Liver (tissue), 10 donors: ENCODE measurements at places on chromosomes 2 and 18. TPM values are rescaled to one million over a fixed set of nuclear protein-coding genes. Genes with fewer than 3 reads are reported as not detected.

GRCh38 chr2:81481994-81482368 is 1177.4 kb upstream of the LRRTM1 start:
- no peaks in the 10 kb centered on the region for H3K27me3 ChIP-seq
- no peak overlapping the region for H3K27ac ChIP-seq
- H3K4me1 ChIP-seq: no peaks in the 10 kb centered on the region
- no peaks in the 10 kb centered on the region for H3K36me3 ChIP-seq
- H3K4me3 ChIP-seq: no peak overlapping the region
- no peak for DNase-seq

DNA sequence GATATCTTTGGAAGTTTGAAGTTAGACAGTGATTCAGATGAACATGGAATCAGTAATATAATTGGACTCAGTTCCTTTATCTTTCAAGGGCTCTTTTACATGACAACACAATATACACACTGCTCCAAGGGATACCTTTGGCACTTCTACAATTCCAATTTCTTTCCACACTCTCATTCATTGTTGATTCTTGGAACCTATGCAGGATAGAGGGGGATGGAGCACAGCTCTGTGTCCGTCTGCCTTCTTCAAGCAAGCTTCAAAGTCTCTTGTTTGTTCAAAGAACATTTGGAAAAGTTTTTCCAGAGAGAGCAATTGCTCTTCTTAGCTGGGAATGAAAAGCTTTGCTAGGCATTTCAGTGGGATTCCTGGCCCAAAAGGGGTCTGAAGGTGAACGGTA is 276.2 kb upstream of the ZEB2 start:
- H3K27ac ChIP-seq: no peak overlapping the region
- no peak for DNase-seq
- H3K36me3 ChIP-seq: no peaks in the 10 kb centered on the region
- no peak overlapping the region for H3K4me3 ChIP-seq
- no peaks in the 10 kb centered on the region for H3K27me3 ChIP-seq

DNA sequence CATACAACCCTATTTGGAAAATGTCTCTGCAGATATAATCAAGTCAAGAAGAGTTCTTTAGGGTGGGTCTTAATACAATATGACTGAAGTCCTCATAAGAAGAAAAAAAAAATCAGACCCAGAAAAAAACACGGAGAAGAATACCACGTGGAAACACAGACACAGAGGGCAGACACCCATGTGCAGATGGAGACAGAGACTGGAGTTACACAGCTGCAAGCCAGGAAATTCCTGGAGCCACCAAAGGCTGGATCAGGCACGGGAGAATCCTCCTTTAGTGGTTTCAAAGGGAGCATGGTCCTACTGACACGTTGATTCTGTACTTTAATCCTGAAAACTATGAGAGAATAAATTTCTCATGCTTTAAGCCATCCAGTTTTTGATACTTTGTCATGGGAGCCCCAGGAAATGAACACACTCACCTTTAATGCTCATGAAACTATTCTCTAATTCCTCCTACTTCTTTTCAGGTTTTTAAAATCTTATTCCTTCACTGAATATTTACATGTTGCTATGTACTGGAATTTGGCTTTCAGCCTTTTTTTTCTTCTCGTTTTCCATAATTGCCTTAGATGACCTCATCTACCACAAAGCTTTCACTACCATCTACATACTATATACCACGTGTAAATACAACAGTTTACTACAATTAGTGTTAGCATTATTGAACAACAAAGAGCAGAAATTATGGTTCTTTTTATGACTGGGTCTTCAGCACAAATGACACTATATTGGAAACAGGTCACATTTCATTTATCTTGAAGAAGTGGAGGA is 529.1 kb downstream of the IRS1 start:
- H3K36me3 ChIP-seq: no peaks in the 10 kb centered on the region
- no peak overlapping the region for H3K4me3 ChIP-seq
- DNase-seq: no peak
- H3K4me1 ChIP-seq: no peaks in the 10 kb centered on the region

GRCh38 chr2:100757621-100758394 is 62.1 kb upstream of the NPAS2 start:
- no peaks in the 10 kb centered on the region for H3K4me1 ChIP-seq
- no peak for DNase-seq
- no peaks in the 10 kb centered on the region for H3K36me3 ChIP-seq
- no peaks in the 10 kb centered on the region for H3K27me3 ChIP-seq

DNA sequence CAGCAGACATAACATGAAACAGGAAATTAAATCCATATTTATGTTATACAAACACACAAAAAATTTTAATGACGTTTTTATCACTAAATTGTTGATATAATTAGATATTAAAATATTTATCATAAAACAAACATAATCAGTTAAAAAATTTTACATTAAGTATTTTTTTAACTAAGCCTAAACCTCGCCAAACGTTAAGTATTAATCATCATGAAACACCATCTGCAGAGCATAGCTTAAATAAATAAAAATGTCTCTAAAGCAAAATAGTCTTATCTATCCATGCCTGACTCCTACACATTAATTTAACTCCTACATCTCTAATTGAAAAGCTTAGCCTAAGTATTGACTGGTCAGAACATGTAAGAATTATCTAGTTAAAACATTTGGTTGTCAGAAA is 271.6 kb upstream of the RND3 start:
- no peak overlapping the region for H3K4me3 ChIP-seq
- H3K27ac ChIP-seq: no peak overlapping the region
- H3K4me1 ChIP-seq: no peaks in the 10 kb centered on the region
- DNase-seq: no peak
- no peaks in the 10 kb centered on the region for H3K36me3 ChIP-seq
- H3K27me3 ChIP-seq: no peaks in the 10 kb centered on the region

DNA sequence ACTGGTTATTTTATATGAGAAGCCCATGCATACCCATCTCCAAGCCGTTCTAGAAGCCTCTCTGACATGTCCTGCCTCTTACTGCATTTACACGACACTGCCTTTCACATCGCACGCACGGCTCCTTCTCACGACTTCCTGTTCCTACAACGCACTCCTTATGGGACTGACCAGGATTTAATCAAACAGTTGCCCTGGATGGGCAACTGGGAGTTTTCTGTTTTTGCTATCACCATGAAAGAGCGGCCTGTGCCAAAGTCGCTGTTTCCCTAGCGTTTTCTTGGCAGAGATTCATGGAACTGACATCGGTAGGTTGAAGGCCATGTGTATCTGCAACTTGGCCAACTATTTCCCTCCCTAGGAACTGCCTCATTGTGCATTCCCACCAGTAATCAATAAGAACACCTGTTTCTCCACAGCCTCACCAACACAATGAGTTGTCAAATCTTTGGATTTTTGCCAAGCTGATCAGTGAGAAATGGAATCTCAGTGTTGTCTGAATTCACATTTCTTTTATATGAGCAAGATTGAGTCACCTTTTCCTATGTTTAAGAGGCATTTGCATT is 97.2 kb upstream of the OTOS start:
- no peaks in the 10 kb centered on the region for H3K4me1 ChIP-seq
- no peaks in the 10 kb centered on the region for H3K27me3 ChIP-seq
- H3K4me3 ChIP-seq: no peak overlapping the region
- DNase-seq: no peak
- peak overlapping the region; percentile 78 for H3K27ac ChIP-seq

DNA sequence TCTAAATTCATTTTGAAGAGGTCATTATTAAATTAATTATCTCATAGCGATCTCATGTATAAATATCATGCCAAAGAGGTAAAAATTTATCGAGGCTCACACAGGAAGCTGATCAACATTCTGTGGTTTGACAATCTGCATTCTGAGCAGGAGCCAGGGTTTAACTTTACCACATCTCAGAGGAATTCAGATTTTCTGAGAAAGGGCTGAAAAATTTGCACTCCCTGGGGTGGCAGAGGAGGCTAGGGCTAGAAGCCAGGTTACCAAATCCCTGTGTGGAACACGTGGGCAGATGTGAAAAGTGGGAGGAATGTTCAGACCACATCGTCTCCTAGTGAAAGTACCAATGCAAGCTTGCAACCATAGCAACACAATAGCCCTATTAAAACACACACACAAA is 63.5 kb upstream of the CTLA4 start:
- H3K4me3 ChIP-seq: no peak overlapping the region
- H3K27me3 ChIP-seq: no peaks in the 10 kb centered on the region
- no peaks in the 10 kb centered on the region for H3K36me3 ChIP-seq
- H3K27ac ChIP-seq: no peak overlapping the region
- no peaks in the 10 kb centered on the region for H3K4me1 ChIP-seq

GRCh38 chr2:60840880-60841279 is 40.5 kb upstream of the REL start:
- no peaks in the 10 kb centered on the region for H3K36me3 ChIP-seq
- H3K4me1 ChIP-seq: no peaks in the 10 kb centered on the region
- DNase-seq: no peak
- no peak overlapping the region for H3K4me3 ChIP-seq

- H3K27me3 ChIP-seq: no peaks in the 10 kb centered on the region
- no peak overlapping the region for H3K27ac ChIP-seq
Observed at GRCh38 chr18:3798032-3798431, 348.1 kb downstream of the TGIF1 start.

DNA sequence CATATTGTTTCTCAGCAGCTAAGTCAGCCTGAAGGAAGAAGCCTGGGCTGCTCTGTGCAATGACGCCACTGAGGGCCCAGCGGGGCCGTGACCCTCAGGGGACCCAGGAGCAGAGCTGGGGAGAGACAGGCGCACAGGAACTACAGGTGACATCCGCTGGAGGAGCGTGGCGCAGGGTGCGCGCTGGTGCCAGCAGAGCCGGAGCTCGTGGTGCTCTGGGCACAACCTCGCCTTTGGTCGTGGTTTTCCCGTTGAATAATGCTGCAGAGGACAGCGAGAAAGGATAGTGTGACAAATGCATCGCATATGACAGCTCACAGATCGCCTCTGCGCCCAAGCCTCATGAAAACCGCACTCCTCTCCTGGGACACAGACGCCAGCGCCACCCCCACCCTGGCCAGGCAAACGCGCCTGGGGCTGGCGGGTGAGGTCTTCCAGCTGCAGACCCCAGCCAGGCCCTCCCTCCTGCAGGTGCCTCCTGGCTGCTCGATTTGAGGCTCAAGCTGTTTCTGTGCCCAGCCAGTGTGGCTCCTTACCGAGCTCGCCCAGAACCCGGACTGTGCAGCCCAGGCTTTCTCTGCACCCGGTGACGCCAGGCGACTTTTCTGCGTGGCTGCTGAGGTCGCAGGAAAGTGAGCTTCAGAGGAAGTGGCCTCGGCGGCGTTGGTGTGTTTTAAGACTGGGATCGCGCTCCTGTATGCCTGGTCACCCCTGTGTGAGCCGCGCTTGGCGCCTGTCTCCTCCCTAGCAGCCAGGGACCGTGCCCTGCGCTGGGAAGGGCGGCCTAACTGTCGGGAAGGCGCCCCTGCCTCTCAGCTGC is 583.1 kb upstream of the HS6ST1 start:
- H3K27me3 ChIP-seq: no peaks in the 10 kb centered on the region
- no peaks in the 10 kb centered on the region for H3K36me3 ChIP-seq
- DNase-seq: no peak

DNA sequence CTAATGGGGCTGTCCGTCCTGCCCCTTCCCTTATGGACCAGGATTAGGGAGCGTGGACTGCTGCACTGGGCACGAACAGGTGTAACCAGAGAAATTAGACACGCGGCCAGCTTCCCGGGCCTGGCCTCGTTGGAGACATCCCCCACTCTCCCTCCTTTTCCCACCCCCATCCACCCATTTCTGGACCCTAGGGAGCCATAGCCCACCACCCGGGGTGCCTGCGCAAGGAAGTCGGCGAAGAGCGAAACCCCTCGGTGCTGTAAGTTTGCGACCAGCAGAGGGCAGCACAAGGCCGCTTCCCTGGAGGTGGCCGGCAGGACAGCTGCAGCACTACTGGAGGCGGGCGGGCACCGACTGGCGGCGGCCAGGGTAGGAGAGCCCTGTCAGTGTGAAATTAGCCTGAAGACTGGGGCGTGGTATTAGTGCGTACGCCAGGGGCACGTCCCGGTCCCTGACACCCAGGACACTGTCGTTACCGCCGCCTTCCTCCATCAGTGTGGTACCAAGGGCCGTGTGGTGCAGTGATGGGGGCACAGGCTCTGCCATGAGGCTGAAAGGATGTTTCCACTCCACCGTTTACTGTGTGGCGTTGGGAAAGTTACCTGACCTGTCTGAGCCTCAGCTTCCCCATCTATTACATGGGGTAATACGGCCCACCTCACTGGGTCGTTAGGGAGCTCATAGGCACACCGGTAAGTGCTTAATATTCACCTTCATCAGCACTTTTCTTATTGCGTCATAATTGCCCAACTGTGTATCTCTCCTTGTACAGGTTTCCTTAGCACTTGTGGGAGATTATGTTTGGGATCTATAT is 36.0 kb upstream of the CD207 start:
- DNase-seq: peak; percentile 85
- H3K36me3 ChIP-seq: no peaks in the 10 kb centered on the region
- H3K27ac ChIP-seq: no peak overlapping the region
- no peaks in the 10 kb centered on the region for H3K4me1 ChIP-seq
- H3K4me3 ChIP-seq: no peak overlapping the region

DNA sequence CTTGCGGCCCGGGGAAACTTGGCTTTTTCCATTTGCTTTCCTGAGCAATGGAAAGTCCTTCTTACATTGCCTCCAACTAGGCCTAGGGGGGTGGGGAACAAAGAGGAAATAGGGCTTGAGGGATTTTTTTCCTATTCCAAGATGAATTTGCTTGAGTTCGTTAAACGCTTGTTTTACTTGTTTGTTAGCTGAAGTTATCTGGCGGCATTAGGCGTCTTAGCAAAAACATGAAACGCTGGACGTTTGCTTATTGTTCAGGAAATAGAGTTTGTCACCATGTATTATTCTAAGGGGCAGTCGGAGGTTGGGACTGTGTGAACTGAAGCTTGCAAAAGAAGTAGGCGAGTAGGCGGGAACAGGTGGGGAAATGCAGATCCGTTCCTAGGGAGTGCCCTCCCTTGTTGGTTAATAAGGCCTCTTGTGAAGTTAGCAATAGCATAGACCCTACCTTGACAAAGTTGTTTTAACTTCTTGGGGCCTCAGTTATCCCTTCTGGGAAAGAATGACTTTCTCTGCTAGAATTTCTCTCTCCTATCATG is 1.9 kb downstream of the CABLES1 start:
- no peak for DNase-seq
- peaks cover 63% of the 10 kb centered on the region for H3K4me1 ChIP-seq
- no peaks in the 10 kb centered on the region for H3K27me3 ChIP-seq

GRCh38 chr2:73203055-73203681 is 794 bp downstream of the NOTO start:
- H3K27me3 ChIP-seq: no peaks in the 10 kb centered on the region
- H3K36me3 ChIP-seq: no peaks in the 10 kb centered on the region
- peaks cover 7% of the 10 kb centered on the region for H3K4me1 ChIP-seq
- no peak for DNase-seq

ANKRD30BL gene
- not detected for polyA plus RNA-seq

CXCR1 gene
- 0.26 TPM for polyA plus RNA-seq

EVX2 gene
- polyA plus RNA-seq: not detected

ADRA2B gene
- 8.6 TPM for polyA plus RNA-seq

ZNF512 gene
- polyA plus RNA-seq: 3.3 TPM

DLX1 gene
- polyA plus RNA-seq: not detected

ST8SIA3 gene
- polyA plus RNA-seq: 0.57 TPM

PRKAG3 gene
- not detected for polyA plus RNA-seq

RNASEH1 gene
- 12.0 TPM for polyA plus RNA-seq
